AG04449 (cell line): ENCODE measurements at places on chromosomes 6 and 20.
A peak's percentile ranks its signal among the peaks of the same experiment; 100 is the strongest.

DNA sequence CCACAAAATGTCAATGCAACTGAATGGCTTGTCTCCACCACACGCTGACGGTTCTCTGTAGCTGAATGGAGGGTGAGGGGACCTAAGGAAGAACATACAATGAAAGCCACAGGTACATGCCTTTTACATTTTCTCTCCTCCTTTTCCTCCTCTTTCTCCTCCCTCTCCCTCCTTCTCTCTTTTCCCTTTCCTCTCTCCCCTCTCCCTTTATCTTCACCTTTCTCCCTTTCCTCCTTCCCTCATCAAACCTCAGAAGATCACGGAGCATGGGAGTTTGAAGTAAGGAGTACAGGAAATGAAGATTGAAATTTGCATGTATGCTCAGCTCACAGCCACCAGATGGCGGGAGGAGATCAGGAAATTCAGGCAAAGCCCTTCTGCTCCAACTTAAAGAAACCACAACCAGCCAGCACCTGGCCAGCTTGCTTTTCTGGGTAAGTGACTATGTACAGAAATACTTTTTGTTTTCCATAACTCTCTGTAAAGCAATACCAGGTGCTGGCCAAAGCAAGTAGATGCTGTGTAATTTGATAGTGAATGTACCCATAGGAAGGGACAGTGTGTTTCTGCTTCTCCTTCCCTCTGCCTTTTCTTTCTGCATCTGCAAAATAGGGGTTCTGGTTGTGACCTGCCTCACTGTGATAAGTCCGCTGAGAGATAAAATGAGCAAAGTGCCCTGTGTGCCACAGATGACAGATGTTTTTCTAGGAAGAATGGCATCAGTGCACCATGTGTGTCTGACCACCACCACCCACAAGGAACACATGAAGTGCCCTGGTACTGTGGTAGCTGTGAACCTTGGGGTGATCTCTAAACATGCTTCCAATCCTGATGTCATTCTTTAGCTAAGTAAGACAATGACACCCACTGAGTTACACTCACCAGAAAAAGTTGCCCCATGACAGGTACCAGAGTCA is 18.6 kb upstream of the FOXO3 start:
- no peak for DNase-seq

GRCh38 chr6:112503091-112503596 is 156.0 kb downstream of the RFPL4B start:
- no peak for DNase-seq

DNA sequence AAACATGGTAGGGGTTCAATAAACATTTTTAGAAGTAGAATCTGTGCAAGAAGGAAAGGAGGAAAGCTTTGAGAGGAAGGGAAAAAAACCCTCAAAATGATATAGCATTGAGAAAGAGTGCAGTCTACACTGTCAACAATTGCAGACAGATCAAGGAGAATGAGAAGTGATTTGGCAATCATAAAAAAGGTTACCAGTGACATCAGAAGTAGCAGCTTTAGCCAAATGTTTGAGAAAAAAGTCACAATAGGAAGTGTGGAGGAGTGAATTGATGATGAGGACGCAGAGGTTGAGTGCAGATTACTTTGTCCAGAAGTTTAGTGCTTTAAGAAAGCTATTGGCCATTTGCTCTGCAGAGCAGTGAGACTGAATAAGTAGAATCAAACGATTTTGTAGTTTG is 155.0 kb downstream of the GJA1 start:
- no peak for DNase-seq

GRCh38 chr6:75568965-75569364 is 32.7 kb upstream of the SENP6 start:
- DNase-seq, result no peak

DNA sequence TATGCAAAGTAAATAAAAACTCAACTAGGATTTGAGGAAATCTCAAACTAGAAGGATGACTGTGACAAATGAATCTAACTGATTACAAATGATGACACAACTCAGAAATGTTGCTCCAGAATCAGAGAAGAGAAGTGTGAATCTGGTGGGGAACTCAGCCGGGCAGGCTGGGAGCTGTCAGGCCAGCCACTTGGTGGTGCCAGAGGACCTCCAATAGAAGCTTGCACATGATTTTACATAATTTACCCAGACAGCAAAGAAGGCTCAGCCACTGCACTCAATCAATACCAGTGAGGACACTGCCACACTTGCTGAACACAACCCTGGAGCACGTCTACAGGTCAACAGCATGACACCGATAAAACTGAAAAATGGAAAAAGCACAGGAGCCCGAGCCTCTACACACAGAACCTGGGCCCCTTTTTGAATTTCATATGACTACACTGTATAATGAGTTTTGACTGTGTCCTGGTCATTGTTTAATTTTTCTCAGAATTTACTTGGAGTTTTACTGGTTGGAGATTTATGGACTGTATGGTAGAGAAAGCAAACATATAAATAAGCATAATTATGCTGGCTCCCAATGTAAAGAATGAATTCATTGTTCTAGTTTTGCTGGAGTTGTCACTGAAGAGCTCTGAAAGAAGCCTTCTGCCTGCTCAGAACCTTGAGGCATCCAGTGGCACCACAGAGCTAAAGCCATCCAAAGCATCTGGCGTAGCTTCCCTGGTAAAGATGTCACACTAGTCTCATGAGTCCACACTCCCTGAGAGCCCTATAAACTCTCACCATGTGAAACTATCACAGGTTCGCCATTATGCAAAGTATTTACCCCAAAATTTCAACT is 296.5 kb downstream of the THBS2 start:
- DNase-seq, result peak; percentile 42

GRCh38 chr6:159250633-159251032 is 81.4 kb downstream of the FNDC1 start:
- no peak for DNase-seq

DNA sequence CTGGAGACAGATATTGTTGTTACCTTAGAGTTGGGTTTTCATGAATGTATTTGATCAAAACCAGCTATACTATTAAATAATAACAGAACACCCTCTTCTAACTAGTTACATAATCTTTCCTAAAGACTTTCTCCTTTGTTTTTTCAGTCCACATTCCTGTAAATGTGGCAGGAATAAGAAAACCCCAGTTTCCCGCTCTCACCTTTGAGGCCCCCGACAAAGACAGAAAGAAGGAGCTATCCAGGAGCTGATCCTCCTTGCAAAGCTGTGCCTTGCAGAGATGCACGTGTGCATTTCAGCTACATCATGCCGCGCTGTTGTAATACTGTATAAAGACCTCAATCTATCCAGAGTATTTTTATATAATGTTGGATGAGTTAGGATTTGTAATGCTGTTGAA is 102.7 kb downstream of the SLC22A3 start:
- no peak for DNase-seq

GRCh38 chr6:53727748-53728147 is 62.2 kb upstream of the KLHL31 start:
- DNase-seq, result no peak

DNA sequence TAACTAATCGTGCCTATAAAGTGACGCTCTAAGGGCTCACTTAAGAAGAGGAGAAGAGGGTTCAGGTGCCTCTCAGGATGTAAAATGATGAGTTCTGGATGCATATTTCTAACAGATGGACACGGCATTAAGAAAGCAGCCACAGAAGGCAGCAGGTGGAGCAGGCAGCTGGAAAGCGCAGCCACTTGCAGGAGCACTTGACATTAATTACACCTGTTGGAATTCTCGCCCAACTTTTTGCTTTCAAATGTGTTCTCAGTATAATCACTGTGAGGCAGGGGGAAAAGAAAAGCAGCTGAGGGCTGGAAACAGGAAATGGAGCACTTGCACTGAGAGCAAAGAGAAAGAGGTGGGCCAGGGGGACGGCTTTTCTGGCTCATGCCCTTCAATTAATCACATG is 164.2 kb downstream of the NKAIN2 start:
- no peak for DNase-seq

- no peak for DNase-seq
Observed at GRCh38 chr6:168377484-168377855, 57.9 kb upstream of the DACT2 start.

- DNase-seq, result no peak
Observed at GRCh38 chr6:35148167-35148741, 7.1 kb upstream of the TCP11 start.

DNA sequence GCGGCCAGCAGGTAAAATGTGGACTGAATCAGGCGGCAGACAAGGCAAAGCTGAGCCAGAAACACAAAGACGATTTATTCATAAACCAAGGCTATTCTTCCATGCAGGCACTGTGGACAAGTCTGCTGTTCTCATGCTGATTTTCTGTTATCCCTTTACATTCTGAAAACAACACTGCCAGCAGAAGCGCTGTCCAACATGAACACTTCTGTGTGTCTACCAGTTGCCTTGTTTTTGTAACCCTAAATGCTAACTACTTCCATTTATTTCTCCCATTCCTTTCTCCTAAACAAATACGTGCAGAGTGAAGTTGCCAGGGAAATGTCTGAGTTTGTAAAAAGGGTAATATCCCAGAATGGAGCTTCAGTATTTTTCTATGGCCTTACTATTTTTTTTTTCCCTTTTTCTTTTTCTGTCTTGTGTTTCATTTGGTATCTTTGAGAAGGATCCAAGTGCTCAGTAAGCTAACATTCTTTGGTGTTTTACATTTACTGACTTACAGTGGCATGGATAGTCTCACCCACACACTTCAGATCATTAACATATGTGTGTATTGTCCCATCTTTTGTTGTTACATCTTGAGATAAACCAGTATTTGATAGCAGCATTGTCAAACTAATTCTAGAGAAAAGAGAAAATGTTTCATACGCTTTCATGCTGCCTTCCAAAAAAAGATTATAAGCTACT is 1308.9 kb upstream of the MAP3K7 start:
- DNase-seq, result no peak

DNA sequence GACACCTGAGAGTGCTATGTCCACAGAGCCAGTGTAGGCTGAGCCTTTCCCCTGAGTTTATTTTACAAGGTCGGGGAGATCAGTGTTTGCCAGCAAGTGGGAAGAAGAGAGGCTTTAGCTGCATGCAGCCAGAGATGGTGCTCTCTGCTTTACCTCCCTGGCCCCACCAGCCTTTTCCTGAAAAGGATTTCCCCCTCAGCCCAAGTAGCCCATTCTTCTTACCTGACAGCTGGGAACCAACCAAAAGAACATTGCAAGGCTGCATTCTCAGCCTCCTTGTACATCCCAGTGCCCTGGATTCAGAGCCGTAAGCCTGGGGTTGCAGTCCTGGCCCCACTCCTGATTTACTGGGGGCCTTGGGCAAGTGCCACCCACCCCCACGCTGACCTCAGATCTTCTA is 16.9 kb downstream of the SNPH start:
- DNase-seq, result no peak
